Activated CD8-positive, alpha-beta memory T cell treated with anti-CD3 and anti-CD28 coated beads for 36 hours (primary cell): ENCODE measurements at places on chromosomes 5 and 9. TPM values are rescaled to one million over a fixed set of nuclear protein-coding genes. Genes with fewer than 3 reads are reported as not detected.

The LAMC3 gene
- total RNA-seq = 0.19 TPM

The LRRC19 gene
- not detected for total RNA-seq

The ANKDD1B gene
- 0.08 TPM for total RNA-seq

The BSPRY gene
- 5.0 TPM for total RNA-seq

The UTP15 gene
- 57.4 TPM for total RNA-seq

The MPDZ gene
- not detected for total RNA-seq
